AG10803 (cell line): ENCODE measurements at places on chromosomes 2 and 18.

GRCh38 chr2:150100834-150101233 is 386.6 kb downstream of the RND3 start:
- no peak for DNase-seq

DNA sequence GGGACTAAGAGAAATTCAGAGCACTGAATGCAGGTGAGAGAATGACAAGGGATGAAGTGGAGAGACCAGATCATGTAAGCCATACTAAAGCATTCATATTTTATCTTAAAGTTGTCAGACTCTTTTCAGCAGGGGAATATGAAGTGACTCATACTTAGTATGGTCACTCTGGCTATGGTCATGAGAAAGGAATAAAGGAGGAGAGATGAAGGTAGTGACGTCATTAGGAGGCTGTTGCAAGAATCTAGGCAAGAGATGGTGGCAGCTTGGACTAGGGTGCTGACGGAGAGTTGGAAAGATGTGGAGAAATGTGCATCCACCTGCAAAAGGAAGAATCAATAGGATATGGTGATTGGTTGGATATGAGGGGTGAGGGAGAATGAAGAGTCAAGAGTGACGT is 203.2 kb upstream of the ACVR2A start:
- peak; percentile 21 for DNase-seq

DNA sequence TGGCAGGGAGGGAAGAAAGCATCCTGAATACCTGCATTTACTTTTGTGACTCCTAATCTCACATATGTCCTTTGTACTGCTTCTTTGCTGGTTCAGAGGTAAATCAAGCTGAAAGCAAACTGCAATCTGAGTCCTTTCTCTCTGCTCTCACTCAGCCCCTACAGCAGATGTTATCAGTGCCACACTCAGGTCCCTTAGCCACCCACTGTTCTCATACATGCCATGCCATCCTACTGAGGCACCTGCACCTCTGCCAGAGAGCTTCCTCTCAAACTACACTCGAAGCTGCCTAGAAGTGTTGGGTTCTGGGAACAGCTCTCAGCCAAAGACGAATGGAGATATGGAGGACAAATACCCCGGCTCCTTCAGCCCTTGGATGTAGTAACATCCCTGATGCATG is 244.5 kb downstream of the TXNL1 start:
- no peak for DNase-seq

DNA sequence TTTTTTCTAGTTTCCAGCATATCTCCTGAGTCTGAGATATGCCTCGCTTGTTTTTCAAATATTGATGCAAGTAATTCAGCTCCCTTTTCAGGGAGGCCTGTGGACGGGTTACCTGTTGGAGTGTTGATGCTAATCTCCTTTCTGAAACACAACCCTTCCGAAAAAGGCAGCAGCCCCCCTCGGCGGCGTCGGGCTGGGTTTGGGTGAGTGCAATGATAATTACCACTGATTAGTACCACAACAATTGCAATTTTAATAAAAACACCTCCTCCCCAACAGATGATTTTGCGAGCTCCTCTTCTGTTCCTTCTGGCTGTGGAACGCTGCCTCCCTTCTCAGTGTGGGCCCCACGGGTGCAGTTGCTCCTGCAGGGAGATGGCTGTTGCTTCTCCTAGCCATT is 66.3 kb downstream of the PTGR3 start:
- DNase-seq, result no peak

DNA sequence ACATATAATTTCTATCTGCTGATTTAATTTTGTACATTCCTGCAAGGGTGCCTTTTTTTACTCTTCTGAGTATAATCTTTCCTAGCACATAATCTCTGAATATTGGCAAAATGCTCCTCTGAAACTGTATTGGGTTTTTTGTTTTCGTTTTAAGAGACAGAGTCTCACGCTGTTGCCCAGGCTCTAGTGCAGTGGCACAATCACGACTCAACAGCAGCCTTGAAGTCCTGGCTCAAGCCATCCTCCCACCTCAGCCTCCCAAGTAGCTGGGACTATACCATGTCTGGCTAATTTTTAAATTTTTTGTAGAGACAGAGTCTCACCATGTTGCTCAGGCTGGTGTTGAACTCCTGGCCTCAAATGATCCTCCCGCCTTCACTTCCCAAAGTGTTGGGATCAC is 104.9 kb downstream of the SPTBN1 start:
- no peak for DNase-seq

GRCh38 chr2:9288233-9288632 is 81.6 kb downstream of the ASAP2 start:
- DNase-seq, result peak; percentile 83

GRCh38 chr2:168416555-168416954 is 39.5 kb upstream of the CERS6 start:
- DNase-seq, result no peak

GRCh38 chr2:26184555-26185303 is 11.8 kb downstream of the GAREM2 start:
- DNase-seq, result peak; percentile 84

DNA sequence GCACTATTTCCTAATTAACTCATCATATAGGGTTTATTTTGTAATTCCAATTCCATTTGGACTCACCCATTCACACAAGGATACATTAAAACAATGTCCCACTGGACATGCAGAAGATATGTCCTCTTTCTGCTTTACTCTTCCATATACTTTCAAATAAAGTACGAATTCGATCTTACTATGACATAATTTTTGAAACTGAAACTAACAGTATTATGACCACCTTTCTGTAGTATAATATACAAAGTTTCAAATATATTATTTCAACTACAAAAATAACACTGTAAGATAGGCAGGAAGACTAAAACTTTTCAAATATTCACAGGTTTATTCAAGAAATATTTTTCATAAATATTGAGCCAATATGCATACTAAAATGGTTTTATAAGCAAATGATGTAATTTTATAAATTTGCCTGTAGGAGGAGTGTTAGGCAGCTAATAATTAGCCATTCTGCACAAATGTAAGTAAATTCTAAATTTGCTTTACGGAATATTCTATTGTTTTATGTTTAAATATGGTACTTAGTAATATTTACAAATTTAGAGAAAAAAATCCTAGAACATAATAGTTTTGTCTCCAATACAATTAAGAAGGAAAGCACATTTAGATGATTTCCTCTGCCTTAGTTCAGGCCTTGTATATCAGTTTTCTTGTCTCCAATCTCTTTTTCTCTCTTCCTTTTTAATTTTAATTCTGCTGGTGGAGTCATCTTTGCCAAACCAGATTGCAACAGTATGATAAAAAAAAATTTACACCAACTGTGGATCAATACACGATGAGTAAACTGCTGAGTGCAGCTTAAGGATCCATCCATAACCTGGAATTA is 85.9 kb downstream of the CERKL start:
- peak; percentile 17 for DNase-seq

- DNase-seq, result no peak
Observed at GRCh38 chr18:21270453-21270852, 28.4 kb downstream of the GREB1L start.

- peak; percentile 72 for DNase-seq
Observed at GRCh38 chr2:99836690-99837605, 305.4 kb downstream of the AFF3 start.

DNA sequence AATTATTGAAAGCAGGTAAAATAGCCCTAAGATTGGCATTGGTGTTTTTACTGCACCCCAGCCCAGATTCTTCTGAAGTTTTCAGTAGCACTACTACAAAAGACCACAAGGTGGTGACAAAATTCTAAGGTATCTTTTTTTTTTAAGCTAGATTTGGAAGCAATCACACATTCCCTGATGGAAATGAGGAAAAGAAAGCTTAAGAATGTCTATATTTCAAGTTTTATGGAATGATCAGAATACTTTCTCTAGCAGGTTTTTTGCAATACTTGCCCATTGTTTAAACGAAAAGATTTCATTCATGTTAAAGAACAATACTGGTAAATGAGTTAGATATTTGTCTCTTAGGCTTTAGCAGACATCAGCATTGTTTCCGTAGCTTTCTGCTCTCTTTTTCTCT is 32.1 kb upstream of the ZNF638 start:
- peak; percentile 48 for DNase-seq

DNA sequence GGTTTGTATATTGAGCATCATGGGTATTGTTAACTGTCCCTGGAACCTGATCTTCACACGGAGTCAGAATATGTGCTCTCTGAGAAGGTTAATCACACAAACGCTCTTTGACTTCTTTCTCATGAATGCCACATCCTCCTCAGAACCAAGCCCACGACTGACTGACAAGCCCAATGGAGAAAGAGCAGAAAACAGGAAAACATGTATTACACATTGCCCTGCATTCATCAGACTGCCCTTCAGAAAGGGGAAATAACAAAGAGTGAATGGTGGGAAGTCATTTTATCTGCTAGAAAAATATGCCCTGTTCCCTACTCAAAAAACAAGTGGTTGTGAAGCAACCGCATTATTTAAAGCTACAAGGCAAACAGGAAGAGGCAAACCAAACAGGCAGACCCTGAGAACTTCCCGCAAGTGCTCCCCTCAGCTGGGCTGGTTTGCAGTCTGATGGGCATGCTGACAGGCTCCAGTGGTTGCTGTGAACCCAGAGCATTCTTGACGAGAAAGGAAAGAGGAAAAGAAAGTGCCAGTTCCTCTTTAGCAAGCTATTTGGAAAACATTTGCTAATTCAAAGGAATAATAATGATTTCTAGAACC is 172.9 kb upstream of the SETBP1 start:
- no peak for DNase-seq

DNA sequence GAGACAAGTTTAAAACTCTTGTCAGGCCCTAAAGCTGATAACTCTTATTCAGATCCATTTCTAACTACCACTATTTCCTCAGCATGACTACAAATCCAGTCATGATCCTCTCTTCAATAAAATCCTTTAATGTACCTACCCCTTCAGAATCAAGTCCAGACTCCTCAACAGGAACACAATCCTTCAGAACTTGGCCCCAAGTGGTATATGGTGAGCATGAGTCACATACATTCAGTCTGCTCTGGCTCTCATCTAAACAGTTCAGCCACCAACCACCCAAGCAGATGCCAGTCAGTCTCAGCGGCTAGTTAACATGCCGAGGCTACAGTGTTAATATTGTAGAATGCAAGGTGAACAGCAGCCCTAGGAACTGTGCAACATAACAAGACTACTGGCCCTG is 9.7 kb downstream of the LMAN2L start:
- peak; percentile 26 for DNase-seq

- DNase-seq, result no peak
Observed at GRCh38 chr2:184047536-184047935, 550.8 kb upstream of the ZNF804A start.

DNA sequence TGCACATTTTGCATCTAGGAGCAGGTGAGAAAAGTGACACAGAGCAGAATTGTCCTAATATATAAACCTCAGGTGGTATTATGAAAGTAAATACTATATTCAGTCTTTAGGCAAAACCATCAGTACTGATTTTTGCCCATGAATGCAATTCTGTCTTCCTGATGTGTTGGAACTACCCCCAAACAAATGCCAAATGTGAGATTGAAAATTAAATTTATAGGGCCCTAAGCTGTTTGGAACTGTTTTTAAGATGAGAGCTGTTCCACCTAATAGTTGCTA is 115.2 kb downstream of the SH3RF3 start:
- DNase-seq, result no peak

DNA sequence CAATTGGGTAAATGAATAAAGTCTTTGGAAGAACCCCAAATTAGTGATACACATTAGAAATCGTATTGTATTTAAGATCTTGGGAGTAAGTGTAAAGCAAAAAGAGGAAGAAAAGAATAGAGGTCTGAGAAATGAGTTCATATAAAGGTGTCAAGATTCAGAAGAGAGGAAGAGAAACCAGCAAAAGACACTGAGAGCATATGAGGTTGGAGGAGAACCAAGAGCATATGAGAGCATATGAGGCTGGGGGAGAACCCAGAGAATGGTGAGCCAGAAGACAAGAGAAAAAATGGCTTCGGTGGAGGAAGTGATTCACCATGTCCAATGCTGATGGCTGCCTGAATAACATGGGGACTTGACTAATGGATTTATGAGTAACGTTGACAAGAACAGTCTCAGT is 620.1 kb upstream of the GCFC2 start:
- DNase-seq, result no peak

- peak; percentile 96 for DNase-seq
Observed at GRCh38 chr2:45849491-45850283, 198.2 kb downstream of the PRKCE start.

- no peak for DNase-seq
Observed at GRCh38 chr2:61714210-61714609, 139.7 kb downstream of the FAM161A start.

GRCh38 chr2:12109363-12110017 is 363.1 kb downstream of the LPIN1 start:
- DNase-seq, result no peak

- no peak for DNase-seq
Observed at GRCh38 chr2:130892793-130893785, 56.4 kb downstream of the ARHGEF4 start.

GRCh38 chr2:26772064-26773001 is 8.2 kb downstream of the SLC35F6 start:
- DNase-seq, result peak; percentile 77

GRCh38 chr2:25372405-25373268 is 30.9 kb upstream of the DNMT3A start:
- no peak for DNase-seq

DNA sequence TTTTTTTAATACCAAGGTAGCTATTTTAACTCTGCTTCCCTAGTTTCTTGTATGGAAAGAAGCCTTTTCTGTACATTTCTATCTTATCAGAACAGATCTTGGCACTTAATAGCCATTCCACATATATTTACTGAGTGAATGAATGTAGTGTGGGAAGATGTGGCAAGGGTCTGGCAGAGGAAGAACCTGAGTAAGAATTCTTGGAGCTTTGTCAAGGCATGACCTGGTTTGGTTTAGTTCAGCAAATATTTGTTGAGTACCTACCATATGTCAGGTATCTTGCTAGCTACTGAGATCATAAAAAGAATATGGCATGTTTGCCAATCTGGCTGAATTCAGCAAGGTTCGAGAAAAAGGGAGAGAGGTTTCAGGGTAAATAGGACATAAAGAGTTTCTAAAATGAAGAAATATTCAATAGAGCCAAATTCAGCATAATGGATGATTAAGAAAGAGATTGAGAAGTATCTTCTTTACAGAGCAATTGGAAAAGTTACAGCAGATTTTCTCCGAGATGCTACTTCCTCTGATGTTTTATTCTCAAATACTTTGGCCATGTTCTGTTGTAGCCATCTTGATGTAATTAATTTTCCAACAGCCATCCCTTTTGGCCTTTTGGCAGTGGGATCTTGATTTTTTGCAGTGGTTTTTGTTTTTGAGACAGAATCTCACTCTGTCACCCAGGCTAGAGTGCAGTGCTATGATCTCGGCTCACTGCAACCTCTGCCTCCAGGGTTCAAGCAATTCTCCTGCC is 21.7 kb upstream of the MEP1B start:
- no peak for DNase-seq

DNA sequence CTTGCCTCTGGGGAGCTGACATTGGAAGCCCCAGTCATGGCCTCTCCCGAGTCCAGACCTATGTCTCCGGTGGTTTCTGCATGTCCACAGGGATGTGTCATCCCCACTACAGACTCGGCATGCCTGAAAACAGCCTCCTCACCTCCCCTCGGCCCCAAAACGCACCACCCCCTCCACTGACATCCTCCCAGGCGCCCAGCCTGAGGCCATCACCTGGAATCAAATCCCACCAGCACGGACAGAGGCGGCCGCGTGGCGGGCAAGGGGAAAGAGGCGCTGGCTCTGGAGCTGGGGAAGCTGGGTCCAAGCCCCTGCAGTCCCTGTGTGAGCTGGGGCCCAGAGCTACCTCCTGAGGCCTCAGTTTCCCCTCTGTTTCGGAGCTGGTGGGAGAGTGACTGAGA is 69.9 kb upstream of the SMAD7 start:
- no peak for DNase-seq

- DNase-seq, result no peak
Observed at GRCh38 chr2:145091967-145092366, 572.0 kb upstream of the ZEB2 start.

- DNase-seq, result no peak
Observed at GRCh38 chr18:5058768-5059695, 138.0 kb downstream of the AKAIN1 start.

GRCh38 chr2:164187121-164187520 is 434.2 kb downstream of the GRB14 start:
- DNase-seq, result no peak
